ENCODE measurements at places on chromosomes 12 and 14.

DNA sequence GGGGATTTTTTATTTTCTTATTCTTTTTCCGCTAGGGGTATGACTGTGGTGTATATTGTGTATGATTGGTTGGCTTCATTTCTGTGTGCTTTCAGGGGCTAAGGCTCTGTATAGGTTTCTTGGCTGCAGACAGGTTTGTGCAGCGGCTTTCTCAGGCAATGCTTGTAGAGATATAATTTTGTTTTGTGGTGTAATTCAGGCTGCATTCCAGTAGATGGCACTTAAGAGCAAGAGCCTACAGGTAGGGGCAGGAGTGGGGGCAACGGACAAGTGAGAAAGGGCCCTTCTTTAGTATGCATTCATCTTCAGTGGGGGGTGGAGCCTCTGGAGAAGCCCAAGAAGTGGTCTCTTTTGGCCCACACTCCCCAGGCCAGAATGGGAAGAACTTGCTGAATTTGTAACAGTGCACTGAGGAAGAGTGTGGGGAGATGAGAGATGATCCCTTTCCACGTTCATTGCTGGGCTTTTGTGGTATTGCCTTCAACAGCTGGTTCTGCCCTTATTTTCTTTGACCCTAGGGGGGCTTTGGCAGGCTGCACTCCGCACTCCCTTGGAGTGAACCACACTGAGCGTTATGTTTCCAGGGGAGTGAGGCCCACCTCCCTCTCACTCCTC lies 78.6 kb downstream of the IFNG-AS1 start:
- DNase-seq: no peak

DNA sequence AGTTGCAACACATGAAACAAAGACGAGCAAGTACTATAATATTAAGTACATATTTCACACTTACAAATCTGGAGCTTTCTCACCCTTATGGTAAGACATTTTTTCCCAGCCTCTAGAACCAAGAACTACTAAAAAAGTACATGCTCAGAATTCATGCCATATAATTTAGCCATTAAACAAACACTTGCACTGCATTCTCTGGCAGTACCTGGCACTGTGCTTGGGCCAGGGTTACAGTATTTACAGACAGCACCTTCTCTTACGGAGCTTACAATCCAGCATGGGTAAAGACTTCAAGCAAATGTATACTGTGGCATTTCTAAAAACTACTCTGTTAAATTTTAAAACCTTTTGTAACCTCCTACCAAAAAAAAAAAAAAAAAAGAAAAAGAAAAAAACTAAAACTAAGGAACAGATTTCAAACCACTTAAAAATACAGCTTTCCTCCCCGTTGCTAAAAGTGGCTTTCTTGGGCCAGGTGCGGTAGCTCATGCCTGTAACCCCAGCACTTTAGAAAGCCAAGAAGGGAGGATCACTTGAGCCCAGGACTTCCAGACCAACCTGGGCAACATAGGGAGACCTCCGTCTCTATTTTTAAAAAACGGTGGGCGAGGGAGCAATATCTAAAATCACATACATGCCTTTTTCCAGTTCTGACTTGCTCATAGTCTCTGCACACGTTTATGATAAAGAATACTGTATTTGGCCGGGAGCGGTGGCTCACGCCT lies 956 bp downstream of the GNPTAB start:
- no peak for DNase-seq

- DNase-seq: no peak
These were observed 122.2 kb upstream of the IGF1 start for GRCh38 chr12:102602521-102602920.

GRCh38 chr14:93012951-93013719 lies 90.2 kb downstream of the CHGA start:
- DNase-seq: no peak

GRCh38 chr12:56020423-56021184 lies at the start of gene IKZF4:
TSS of gene IKZF4 (plus strand) at chr12:56021043. CDS start at chr12:56021494, 451 bp downstream.
- no peak for DNase-seq

- no peak for DNase-seq
These were observed 14.0 kb downstream of the RNASE2 start for GRCh38 chr14:20969336-20969735.

- DNase-seq: no peak
These were observed 6.4 kb downstream of the NDUFA12 start for GRCh38 chr12:94997061-94997460.

DNA sequence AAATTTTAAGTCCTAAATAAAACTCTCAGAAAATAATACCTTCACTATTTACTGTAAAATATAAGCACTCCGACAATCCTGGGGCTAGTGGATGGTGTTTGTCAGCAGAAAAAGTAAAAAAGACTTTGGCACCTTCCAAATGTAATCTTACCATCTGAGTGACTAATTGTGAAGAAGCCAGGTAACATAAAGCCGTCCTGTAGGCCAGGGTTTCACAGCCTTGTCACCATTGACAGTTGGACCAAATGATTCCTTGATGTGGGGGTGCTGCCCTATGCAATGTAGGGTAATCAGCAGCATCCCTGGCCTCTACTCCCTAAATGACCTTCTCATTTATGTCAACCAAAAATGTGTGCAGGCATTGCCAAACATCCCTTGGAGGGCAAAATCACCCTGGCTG lies 87.2 kb downstream of the CAPZA3 start:
- no peak for DNase-seq

GRCh38 chr12:14910090-14910915 lies 24.6 kb upstream of the MGP start:
- no peak for DNase-seq

- no peak for DNase-seq
These were observed 261.8 kb downstream of the ATP23 start for GRCh38 chr12:58202933-58203718.

- DNase-seq: no peak
These were observed 17.1 kb upstream of the TSPAN11 start for GRCh38 chr12:30909349-30910037.

GRCh38 chr12:84455598-84455997 lies 457.0 kb downstream of the SLC6A15 start:
- no peak for DNase-seq

- DNase-seq: no peak
These were observed 874.5 kb downstream of the FLRT2 start for GRCh38 chr14:86404425-86404824.

DNA sequence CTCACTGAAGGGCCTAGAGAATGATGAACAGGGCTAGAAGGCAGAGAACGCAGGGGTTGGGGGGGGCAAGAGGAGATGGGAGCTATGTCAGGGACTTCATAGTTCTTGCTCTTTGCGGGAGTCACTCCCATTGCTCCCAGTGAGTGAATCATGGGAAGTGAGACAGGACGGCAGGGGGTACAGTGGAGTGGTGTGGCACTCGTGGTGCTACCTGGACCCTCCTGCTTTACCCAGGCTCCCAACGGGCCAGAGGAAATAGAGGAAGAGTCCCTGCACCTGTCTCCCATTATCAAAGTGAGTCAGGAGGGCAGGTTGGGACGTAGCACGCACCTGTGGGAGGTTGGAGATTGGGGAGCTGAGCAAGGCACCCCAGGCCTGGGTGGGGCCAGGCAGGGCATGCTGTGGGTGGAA lies 1.3 kb upstream of the KRT8 start:
- no peak for DNase-seq

DNA sequence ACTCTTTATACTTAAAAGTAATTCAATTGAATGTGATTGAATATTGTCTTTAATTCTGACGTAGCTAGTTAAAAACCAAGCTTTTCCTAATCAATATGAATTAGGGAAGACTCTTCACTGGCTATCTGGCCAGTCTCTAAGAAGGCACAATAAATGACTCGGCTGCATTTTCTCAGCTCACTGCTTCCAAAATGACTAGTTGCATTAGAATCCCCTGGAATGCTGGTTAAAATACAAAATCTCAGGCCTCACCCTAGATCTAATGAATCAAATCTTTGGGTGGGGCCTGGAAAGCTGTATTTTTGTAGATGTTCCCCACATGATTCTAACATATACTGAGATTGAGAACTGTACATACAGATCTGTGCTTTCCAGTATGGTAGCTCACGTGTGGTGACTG lies 242.1 kb downstream of the CHST11 start:
- DNase-seq: no peak

Measured in stimulated activated CD4-positive, alpha-beta T cell treated with anti-CD3 and anti-CD28 coated beads, Interleukin-1b, Interleukin-23, amount 100 ng/mL, for 1 hour (primary cell).